IPS-NIHi11 (cell line): ENCODE measurements at places on chromosomes 16 and 17.

GRCh38 chr16:14405611-14406537 lies 224.2 kb downstream of the PARN start:
- peak; percentile 90 for DNase-seq

DNA sequence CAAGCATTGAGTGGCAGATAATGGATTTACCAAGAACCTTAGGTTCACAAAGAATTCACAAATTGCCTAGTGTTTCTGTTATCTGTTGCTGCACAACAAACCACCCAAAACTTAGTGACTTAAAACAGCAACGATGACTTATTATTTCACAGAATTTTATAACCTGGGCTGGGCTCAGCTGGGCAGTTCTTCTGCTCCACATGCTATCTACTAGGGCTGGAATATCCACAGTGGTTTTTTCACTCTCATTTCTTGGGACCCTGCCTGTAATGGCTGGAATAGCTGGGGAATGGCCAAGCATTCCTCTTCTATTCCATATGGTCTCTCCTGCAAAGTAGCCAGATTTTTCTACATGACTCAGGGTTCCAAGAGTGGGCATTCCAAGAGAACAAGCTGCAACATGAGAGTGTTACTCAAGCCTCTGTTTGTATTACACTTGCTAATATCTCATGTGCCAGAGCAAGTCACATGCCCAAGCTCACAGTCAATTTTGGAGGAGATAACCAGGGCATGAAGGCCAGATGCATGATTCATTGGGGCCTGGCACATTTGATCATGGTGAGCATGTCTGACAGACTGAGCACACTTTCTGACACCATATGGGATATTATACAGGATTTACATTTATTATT lies 4.9 kb upstream of the PSMD7 start:
- DNase-seq: no peak

DNA sequence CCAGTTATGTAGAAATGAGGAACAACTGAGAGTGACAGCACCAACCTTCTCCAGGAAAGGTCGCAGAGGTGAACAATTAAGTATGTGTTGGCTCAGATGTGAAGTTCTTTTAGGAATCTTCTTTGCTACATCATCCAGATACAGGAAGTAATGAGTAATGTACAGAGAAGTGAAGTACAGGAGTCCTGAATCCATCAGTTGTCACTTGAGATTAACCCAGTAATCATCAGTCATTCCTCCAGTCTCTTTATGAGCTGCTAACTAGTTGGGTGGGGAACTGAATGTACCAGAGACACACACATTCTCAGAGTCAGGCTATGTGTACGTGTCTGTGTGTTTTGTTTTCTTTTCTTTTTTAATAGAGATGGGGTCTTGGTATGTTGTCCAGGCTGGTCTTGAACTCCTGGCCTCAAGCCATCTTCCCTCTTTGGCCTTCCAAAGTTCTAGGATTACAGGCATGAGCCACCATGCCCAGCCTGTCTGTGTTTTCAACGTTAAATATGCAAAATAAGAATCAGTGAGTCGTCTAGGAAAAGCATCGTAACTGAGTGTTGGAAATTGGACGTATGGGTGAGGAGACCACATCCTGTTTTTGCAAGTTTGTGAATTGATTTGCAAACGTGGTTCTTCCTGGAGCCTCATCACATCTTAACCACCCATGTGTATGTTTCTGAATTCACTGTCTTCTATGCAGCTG lies 19.9 kb downstream of the ZNF200 start:
- no peak for DNase-seq

DNA sequence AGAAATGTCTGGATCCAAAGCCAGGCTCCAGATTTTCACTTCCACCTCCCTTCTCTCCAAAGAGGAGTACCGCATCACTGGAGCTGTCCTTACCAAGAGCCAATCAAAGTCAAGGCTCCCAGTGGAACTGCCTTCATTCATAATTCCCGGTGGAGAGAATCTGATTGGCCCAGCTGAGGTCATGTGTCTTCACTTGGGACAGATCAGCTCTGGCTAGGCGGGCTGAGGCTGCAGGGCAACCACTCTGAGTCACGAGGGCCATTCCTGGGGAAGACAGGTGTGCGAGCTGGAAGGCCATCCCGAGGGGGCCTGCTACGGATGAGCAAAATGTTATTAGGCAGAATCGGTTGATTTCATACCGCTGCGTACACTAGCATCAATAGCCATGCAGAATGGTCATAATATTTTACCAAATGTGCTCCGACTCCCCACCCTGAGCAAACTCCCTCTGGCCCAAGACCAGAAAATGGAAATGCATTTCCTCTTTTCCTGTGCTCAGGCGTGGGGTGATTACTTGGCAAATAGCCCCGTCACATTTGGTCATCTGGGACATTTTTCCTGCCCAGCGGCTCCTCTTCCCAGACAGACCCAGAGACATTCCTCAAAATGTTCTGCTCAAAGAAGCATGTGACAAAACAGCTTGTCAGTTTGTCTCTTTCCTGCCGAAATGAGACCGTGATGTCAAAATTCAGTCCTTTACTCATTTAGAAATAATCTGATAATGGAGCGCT lies 111.1 kb downstream of the AIPL1 start:
- DNase-seq: peak; percentile 53

DNA sequence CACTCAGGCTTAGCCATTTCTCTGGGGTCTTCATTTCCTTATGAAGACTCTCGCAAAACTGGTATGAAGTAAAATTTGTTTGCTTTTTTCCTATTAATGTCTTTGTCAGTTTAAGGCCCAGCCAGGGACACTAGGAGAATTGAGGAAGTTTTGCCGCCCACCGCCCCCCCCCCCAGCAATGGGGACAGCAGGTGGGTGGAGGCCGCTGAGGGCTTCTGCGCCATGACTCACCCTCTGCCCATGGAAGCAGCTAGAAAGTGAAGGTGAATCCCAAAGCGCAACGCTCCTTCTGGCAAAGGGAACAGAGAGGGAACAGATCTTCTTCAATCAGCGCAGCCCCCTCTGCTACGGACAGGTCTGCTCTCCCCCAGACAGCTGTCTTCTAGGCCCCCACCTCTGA lies 49.7 kb downstream of the MARF1 start:
- no peak for DNase-seq

DNA sequence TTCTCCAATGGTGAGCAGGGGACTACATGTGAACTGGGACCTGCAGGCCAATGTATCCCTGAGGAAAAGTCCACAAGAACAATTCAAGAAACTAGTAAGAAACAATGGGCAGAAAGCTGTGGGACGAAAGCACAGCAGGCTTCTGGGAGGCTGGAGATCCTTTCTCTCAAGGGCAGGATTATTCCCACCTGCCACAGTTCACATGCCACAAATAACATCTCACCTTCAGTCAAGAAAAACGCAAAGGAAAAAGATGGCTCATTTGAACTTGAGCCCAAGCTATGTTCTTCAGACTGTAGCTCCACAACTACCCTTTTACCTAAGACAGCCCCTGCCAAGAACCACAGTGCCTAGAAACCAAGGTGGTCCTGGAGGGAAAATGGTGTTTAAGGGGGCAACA lies 13.0 kb downstream of the HAS3 start:
- DNase-seq: no peak

- DNase-seq: peak; percentile 94
Observed at GRCh38 chr17:47742319-47743181, 9.5 kb downstream of the TBX21 start.

DNA sequence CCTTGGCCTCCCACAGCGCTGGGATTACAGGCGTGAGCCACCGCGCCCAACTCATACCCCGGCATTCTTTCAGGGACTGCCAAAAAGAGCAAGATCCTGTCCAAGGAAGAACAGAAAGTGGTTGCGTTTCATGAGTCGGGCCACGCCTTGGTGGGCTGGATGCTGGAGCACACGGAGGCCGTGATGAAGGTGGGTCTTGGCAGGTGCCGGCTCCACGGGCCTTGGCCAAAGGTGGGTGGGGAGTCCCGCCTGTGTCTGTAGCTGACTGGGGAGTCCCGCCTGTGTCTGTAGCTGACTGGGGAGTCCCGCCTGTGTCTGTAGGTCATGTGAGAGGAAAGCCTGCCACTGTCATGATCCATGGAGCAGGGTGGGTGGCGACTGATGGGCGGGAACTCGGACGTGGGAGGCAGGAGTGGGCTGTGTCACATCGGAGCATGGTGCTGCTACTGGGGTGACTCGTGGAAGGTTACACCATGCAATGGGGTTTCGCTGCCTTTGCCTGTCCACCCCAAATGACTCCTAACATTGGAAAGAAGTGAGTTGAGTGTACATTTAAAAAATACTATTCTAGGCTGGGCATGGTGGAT lies 10.0 kb upstream of the RPL13 start:
- no peak for DNase-seq

DNA sequence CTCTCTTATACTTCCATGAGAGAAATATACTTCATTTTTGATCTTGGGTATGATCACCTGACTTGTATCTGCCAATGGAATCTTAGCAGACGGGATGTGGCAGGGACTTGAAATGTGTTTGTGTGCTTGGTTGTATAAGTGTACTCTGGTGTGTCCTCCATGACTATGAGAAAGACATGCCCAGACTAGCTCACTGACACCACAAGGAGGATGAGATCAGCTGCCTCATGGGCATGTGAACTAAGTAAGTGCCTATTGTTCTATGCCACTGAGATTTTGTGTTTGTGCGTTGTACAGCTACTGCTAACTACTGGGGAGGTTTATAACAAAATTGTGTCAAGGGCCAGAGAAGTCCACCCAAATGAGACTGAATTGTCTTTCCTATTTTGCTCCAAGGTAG lies 402.2 kb upstream of the SALL1 start:
- no peak for DNase-seq

DNA sequence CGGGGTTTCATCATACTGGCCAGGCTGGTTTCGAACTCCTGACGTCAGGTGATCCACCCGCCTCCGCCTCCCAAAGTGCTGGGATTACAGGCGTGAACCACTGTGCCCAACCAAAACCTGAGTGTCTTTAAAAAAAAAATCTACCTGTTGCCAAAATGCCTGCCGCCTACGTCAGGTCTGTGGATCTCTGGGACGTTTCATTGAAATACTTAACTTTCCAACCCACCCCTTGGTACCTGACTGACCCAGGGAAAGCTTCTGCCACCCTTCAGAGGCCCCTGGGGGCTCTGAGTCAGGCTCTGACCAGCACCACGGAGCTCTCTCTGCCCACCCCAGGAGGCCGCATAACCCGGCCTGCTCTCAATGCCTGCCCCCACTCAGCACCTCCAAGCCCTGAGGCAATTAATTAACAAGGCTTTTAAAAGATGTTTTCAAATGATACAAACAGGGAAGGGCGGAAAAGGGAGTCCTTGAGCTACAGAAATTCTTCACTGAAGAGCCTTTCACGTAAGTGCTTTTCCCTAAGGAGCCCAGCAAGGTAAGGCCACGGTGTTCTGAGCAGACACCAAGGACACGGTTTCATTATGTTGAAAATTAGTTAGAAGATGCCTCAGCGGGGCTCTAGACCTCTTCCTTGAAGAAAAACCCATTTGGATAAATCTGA lies 29.3 kb upstream of the GSG1L start:
- DNase-seq: peak; percentile 56

GRCh38 chr17:3590231-3590630 lies 19.0 kb downstream of the TRPV1 start:
- DNase-seq: no peak

DNA sequence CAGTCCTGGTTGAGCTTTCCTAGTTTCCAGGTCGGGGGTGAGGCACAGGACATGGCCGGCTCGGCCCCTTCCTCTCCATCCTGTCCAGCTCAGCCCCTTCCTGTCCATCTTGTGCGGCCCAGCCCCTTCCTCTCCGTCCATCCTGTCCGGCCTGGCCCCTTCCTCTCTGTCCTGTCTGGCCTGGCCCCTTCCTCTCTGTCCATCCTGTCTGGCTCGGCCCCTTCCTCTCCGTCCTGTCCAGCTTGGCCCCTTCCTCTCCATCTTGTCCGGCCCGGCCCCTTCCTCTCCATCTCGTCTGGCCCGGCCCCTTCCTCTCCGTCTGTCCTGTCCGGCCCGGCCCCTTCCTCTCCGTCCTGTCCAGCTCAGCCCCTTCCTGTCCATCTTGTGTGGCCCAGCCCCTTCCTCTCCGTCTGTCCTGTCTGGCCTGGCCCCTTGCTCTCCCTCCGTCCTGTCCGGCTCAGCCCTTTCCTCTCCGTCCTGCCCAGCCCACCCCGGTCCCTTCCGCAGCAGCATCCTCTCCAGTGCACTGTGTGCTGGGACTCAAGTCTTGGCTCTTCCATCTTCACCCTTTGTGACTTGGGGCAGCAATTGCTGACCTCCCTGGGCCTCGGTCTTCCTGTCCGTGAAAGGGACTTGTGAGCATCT lies 5.5 kb upstream of the ZNF750 start:
- no peak for DNase-seq

GRCh38 chr16:3642397-3643094 lies 11.9 kb upstream of the DNASE1 start:
- no peak for DNase-seq

GRCh38 chr16:88599092-88599733 lies 29.0 kb downstream of the ZC3H18 start:
- no peak for DNase-seq

- DNase-seq: no peak
Observed at GRCh38 chr16:30351586-30352419, 3.3 kb downstream of the CD2BP2 start.

DNA sequence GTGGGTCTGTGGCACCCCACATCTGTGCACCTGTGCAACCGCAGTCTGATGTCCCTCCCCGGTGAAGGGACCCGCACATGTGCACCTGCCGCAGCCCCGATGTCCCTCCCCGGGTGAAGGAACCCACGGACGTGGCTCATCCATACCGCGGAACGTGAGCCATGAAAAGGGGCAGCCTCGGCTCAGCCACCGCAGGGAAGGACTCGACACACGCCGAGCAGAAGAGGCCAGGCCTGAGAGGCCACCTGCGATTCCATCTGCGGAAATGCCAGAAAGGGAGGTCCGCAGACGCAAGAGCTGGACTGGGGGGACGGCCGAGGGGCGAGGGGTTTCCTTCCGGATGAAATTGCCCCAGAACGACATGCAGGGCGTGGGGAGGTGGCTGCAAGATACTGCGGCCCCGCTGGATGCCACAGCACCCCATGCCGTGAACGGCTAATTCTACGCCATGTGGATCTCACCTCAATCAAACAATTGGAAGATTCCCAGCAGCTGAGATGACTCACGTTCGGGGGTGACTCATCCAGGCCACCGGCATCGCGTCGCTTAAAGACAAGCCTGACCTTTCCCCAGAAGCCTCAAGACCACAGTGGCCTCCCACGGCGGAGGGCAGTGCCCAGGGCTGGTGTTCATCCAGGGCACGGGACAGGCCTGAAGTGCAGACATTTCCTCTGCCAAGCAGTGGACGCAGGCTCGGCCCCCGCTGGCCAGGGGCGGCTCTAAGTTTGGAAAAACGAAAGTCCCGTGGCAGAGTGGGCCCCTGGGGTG lies 21.0 kb downstream of the SOX8 start:
- DNase-seq: no peak

GRCh38 chr17:76379275-76379641 lies 5.2 kb upstream of the SPHK1 start:
- no peak for DNase-seq
